ENCODE measurements at places on chromosomes 6 and 20. TPM values are rescaled to one million over a fixed set of nuclear protein-coding genes. Genes with fewer than 3 reads are reported as not detected.

DNA sequence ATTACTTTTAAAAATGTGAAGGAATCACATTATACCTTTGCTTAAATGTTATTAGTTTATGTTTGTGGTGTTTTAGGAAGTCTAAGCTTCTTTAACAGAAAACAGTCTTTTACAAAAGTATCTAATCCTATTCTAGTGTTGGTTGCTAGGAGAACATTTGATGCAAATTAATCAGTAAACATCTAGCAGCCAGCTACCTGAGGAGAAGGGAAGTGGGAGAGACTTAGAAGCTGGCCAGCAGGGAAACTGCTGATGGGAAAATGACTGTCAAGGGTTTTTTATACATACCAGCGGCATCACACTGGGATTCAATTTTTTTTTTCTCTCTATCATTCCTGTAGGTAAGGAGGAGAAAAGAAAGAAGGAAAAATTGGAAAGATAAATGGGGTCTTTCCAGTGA, 686.0 kb upstream of the MMS22L start:
- no peaks in the 10 kb centered on the region for H3K4me1 ChIP-seq
- no peaks in the 10 kb centered on the region for H3K36me3 ChIP-seq
- H3K4me3 ChIP-seq: no peak overlapping the region
- DNase-seq: no peak
- H3K27ac ChIP-seq: no peak overlapping the region
- H3K27me3 ChIP-seq: no peaks in the 10 kb centered on the region

Gene BMP6
- 0.37 TPM for total RNA-seq

Gene CDK5RAP1
- 42.0 TPM for total RNA-seq

- peak overlapping the region; percentile 86 for H3K4me3 ChIP-seq
- H3K27me3 ChIP-seq: peaks cover 31% of the 10 kb centered on the region
- H3K36me3 ChIP-seq: no peaks in the 10 kb centered on the region
- DNase-seq: no peak
- peak overlapping the region; percentile 2 for H3K27ac ChIP-seq
- H3K4me1 ChIP-seq: peaks cover 29% of the 10 kb centered on the region
Measured at GRCh38 chr6:29633534-29633905, 537 bp upstream of the GABBR1 start.
